ENCODE measurements at places on chromosomes 1 and 21.
A peak's percentile ranks its signal among the peaks of the same experiment; 100 is the strongest.

DNA sequence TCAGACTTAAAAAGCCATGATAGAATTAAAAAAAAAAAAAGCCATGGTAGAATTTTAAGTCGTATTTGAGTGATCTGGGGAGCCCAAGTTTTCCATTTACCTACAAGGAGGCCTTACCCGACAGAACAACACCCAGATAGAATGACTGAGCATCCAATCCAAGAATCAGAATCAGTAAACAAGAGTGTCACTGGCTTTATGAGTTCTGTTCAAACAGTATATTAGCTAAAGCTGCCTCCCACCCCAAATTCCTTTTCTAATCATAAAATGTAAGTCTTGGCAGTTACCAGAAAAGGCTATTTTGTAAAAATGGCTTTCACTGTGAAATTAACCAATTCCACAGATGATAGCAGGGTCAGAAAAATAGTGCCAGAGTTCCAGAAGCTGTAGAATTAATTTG is 1.2 kb downstream of the GTF2B start:
- DNase-seq: no peak

DNA sequence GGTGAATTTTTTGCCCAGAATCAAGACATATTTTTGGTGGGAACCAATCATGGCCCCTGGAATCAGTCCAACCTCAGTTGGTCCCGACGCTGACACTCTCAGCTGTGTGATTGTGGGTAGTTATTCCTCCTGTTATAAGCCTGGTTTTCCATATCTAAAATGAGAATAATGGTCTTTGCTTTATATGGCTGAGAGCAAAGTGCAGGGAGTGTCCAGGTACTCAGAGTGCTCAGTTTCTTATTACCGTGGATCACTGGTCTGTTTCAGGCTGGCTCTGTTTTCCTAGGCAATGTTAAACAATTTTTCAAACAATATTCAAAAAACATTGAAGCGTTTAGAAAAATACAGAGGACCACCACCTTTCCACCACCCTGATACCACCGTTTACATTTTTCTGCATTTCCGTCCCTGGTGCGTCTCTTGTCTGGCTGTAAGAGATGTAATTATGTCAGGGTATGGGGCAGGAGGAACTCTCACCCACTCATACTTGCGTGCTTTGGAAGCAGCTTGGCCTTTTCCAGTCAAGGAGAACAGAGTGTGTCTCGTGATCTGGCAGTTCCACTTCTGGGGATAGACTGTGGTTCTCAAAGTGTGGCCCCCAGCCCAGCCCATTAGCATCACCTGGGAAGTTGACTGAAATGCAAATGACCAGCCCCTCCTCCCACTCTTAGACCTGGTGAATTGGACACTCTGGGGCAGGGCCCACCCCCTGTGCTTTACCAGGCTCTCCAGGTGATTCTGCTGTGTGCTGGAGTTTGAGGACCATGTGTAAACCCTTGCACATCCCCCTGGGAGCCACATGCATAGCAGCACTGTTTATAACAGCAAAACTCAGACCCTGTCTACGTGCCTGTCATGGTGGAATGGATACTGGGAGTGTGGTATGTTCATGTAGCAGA is 6.8 kb downstream of the MX1 start:
- DNase-seq: no peak

DNA sequence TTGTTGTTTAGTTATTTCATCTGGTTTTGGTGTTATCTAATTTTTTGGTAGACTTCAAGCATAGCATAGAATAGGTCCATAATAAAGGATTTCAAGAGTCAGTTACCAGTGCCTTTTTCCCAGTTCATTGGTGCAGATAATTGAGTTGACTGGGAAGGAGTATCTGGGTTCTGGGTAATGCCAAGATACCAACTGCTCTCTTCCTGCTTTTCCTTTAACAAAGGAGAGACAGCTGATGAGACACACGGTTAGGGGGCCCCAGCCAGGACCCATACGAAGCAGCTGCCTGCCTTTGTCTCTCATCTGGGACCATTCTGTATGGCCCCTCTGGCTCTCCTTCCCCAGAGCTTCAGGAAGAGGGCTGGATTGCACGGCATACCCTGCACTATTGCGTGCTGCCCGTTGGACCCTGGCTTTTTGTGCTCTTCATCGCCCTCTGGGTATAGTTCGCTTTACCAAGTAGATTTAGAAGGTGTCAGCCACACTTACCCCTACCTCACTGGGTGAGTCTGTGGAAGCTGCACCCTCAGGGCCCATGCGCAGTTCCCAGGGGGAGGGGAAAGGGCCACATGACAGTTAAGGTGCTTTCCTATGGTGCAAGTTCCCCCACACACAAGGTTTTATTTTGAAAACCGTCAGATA is 7.0 kb downstream of the NAV1 start:
- DNase-seq: no peak

DNA sequence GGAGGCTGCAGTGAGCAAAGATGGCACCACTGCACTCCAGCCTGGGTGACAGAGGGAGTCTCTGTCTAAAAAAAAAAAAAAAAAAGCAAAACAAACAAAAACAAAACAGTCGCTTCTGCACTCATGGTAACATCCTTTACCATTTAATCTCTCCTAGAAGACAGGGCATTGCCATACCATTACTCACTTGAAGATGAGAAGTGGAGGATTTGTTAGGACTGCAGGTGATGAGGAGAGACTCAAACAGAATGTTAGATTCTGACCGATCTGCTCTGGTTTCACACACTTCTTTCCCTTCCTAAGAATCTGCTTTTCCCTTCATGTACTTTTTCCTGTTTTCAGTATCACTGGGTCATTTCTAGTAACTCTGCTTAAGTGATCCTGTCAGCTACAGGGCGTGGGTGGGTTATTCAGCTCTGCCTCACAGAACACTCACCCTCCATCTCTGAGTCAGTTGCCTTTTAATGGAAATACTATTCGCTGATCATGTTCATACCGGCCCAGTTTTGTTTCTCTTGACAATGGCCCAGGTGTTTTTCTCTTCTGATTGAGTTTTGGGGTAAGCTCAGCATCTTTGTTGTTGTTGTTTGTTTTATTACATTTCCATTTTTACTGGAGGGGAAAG is 148.0 kb upstream of the ERG start:
- no peak for DNase-seq

DNA sequence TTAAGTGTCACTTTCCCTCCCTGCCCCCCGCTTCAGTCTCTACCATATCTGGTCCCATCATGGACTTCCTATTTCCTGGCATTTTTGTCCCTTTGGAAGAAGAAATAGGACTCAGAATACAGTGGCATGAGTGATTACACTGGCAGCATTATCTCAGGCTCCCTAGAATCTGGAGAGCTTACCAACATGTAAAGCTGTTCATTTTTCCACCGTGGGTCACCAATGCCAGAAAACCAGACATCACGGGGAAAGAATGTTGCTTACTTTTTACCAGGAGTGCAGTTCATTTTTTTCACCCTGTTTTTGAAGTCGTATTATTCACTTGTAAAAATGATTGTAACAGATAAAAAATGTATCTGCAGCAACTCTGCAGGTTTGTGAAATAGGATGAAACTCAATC is 44.8 kb downstream of the BACH1 start:
- no peak for DNase-seq

- no peak for DNase-seq
Observed at GRCh38 chr1:87121711-87122163, 206.9 kb upstream of the LMO4 start.

DNA sequence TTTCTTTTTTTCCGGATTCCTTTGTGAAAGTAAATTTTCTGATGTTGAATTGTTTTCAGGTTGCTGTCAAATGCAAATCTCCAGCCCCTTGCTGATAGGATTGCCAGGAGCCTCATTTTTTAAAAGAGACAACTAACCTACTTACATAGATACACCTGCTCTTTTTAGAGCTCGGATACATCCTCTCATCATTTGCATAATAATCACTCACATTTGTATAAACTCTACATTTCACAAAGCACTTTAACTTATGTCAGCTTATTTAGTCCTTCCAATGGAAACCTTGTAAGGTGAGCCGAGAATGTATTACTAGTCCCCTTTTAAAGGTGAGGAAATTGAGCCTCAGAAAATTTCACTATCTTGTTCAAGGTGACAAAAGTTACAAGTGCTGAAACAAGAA is 84.8 kb downstream of the KCTD3 start:
- no peak for DNase-seq

GRCh38 chr1:66439031-66439740 is 94.8 kb upstream of the SGIP1 start:
- DNase-seq: peak; percentile 53

GRCh38 chr21:44966135-44967081 is 26.6 kb downstream of the SLX9 start:
- no peak for DNase-seq

DNA sequence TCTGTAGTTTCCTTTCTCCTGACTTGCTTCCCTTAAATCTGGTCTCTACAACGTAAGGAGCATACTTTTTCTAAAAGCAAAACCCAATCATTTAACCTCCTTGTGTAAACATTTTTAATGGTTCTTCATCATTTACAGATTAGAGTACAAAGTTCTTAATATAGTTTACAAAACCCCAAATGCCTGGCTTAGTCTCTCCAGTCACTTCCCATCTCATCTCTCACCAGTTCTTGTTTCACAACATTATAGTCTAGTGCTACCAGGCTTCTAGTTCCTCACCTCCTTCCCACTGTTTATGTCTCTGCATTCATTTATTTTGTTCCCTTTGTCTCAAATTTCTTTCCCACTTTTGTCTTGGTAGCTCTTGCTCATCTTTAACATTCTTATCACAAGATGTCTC is 168.4 kb downstream of the FASLG start:
- DNase-seq: no peak

- DNase-seq: no peak
Observed at GRCh38 chr1:111855260-111855659, 99.6 kb downstream of the DDX20 start.

- no peak for DNase-seq
Observed at GRCh38 chr1:39969531-39970270, 14.8 kb downstream of the MFSD2A start.

GRCh38 chr21:29064850-29065481 is 8.5 kb downstream of the CCT8 start:
- DNase-seq: no peak

GRCh38 chr1:27517907-27518718 is 28.1 kb upstream of the WASF2 start:
- DNase-seq: no peak

DNA sequence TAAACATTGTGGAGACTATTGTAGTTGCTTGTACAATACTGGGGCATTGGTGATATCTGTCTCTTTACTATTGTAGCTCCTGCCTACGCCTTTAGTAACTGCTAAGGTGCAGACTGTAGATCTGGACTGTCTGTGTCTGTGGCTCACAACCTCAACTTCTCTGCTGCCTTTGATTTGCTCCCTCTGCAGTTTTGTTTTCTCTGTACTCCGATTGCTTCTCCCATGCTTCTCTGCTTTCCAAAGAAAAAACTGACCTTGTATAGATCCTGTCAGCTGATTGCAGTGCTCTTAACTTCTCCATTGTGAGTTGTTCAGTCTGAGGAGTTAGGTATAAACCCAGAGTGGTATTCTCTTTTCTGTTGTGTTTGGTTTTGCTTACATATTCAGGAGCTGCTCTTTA is 15.3 kb downstream of the MAGI3 start:
- no peak for DNase-seq

DNA sequence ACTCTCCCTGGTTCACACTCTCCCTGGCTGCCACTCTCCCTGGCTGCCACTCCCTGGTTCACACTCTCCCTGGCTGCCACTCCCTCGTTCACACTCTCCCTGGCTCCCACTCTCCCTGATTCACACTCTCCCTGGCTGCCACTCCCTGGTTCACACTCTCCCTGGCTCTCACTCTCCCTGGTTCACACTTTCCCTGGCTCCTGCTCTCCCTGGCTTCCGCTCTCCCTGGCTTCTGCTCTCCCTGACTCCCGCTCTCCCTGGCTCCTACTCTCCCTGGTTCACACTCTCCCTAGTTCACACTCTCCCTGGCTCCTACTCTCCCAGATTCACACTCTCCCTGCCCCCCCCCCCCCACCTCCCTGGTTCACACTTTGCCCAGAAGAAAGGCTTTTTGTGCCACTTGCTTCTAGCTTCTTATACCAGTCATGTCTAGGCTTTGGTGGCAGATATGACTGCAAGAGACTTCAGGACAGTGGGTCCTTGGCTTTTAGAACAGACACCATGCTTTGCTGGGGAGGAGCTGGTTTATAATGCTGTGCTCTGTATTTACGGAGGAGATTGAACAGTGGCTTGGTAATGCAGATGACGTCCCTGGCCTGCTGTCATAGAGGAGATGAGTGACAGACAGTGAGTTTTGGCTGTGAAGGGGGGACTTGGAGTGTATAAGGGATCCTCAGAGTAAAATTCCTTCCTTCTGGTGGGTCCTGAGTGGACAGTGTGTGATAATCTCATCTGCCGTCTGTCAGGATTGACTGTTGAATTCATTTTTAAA is 17.0 kb downstream of the COQ8A start:
- no peak for DNase-seq

DNA sequence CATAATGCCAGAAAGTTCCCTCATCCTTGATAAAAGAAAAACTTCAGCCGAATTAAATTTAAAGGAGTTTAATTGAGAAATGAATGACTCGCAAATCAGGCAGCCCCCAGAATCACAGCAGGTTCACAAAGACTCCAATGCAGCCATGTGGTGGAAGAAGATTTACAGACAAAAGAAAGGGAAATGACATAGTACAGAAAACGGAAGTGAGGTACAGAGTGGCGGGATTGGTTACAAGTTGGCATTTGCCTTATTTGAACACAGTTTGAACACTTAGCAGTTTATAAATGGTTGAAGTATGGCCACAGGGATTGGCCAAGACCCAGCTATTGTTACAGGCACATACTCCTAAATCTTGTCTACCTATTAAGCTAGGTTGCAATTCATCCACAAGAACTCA is 46.6 kb downstream of the HIVEP3 start:
- no peak for DNase-seq

GRCh38 chr1:207414606-207415108 is 39.5 kb upstream of the CR2 start:
- DNase-seq: peak; percentile 55

DNA sequence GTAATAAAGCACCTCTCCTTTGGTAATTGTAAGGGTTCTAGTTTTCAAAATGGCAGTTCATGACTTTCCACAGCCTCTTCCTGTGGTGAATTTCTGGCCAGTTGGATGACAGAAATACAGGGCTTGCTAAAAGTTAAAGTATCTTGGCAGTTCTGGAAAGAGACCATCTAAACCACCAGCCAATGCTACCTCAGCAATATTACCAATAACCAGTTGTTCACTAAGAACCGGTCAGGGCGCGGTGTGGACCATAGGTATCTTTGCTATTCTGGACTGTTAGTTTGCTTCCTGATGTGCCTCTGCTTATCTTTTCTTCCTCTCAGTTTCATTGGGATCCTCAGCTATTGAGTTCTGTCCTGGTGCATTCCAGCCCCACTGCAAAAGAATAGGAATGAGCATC is 124.7 kb downstream of the HS2ST1 start:
- DNase-seq: no peak

DNA sequence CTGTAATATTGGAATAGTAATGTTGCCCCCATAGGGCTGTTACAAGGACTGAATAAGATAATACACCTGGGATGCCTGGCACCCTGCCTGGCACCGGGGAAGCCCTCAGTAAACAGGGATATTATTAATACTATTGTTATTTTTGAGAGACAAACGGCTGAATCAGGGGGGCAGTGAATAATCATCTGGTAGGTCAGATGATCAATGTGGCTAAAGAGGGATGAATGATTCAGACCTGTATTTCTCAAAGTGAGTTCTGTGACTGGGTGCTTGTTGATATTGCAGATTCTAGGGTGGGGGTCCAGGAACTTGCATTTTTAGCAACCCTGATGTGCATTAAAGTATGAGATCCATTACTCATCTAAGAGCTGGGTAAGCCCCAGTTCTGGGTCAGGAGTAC is 46.2 kb upstream of the BCL10 start:
- DNase-seq: no peak
